SK-N-DZ (cell line): ENCODE measurements at places on chromosomes 11 and 22.
A peak's percentile ranks its signal among the peaks of the same experiment; 100 is the strongest.

DNA sequence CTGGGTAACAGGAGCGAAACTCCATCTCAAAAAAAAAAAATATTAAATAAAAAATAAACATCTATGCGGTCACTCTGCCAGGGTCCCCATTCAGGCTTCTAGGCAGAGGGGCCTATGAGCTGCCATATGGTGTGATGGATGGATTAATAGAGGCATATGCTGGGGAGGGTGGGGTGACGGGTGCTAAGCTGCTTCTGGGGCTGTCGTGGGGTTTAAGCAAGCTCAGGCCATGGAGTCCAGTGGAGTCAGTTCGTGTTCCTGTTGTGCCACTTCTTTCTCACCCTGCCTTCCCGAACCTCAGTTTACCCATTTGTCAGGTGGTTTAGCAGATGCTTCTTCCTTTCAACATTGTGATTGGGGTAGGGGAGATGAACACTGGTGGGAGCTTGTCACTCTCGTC, 9.0 kb upstream of the GRAMD4 start:
- no peak for DNase-seq

DNA sequence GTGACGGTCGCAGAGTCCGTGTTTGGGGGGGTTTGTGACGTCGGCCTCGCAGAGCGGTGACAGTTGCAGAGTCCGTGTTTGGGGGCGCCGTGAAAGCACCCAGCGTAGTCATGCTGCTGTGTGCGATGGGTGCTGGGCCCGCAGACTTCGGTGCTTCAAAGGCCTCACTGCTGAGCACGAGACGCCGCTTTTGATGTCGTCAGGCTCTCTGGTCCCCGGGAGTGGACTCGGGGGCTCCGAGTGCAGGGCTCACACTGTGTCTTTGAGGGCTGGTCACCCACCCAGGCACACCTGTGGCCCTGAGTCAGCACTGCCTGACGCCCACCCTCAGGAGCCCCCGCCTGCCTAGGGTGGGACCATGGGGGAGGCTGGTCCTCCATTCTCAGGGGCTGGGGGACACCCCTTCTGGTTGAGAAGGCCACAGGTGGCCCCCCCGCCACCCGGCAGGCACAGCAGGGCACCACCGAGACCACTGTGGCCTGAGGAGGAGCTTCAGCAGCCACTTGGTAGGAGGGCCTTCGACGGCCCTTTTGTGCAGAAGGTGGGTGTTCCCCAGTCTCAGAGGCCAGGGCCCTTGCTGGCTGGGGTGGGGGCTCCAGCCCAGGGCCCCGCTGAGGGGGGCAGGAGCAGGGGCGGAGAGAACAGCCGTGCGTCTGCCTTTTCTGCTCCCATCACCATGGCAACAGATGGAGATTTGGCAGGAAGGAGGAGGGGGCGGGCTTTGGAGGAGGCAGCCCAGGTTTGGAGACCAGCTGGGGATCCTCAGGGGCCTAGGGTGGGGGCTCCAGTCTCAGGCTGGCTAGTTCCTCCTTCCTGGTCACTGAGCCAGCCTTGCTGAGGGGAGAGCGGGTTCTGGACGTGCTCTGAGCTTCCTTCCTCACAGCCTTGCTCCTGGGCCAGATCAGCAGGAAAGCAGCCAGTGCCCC, 20.9 kb downstream of the BRSK2 start:
- DNase-seq = peak; percentile 57

DNA sequence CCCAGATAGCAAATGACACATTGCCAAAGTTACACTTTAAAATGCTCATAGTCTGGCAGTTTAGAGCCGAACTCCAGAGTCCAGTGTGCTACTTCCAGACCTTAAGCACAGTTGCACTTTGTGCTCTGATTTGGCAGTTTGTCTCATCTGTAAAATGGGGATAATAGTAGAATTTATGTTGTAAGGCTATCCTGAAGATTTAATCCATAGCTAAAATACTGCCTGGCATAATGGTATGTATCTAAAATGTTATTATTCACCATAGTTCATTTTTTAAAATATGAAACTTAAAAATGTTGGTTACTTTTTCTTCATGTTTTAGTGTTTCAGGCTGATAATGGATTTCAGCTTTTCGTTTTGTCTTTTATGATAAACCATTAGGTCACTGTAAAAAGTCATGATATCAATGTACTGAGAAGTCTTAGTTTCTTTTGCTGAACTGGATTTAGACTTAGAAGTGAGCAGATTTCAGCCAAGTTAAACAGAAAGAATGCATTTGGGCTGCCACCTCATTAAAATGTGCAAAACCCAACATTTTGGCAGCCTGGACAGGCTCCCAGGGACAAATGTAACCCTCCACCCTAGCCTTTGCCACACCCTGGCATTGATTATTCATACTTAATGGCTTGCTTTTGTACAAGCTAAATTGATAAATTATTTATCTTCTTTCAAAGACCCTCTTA, 933 bp downstream of the OLFML1 start:
- DNase-seq = no peak

- no peak for DNase-seq
Measured at GRCh38 chr11:108494182-108494581, 4.0 kb downstream of the POGLUT3 start.

- DNase-seq = no peak
Measured at GRCh38 chr11:17328871-17329494, 22.6 kb upstream of the NCR3LG1 start.

DNA sequence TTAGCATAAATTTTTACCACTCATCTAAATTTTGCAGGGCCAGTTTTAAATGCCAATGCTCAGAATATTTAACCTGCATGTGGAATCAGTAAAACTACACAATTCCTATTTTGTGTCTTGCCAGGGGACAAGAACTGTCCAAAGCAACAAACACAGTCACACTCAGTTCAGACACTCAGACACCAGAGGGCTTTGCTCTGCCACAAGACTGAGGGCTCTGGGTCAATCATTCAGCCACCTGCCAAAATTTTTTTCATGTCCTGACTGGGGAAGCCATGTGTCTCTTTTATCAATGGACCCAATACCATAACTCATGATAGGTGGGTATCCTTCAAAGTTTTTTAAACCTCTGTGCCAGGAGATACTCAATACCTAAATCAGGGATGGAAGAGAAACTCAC, 304.0 kb upstream of the ANO3 start:
- DNase-seq = no peak

DNA sequence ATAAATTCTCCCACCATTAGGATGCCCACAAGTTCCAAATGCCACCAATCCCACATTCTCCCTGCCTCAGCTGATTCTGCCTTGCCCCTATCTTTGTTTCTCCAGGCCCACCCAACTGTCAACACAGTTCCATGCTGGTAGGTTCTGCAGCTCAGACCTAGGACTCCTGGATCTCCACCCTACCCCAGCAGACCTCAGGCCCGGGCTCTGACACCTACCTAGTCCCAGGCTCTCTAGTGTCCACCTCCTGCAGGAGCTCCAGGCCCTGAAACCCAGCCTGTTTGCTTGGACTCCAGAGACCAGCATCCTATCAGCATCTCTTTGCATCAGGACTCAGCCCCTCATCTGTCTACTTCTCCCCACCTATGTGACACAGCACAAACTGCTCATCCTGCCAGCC, 86.5 kb downstream of the PDE2A start:
- no peak for DNase-seq

- DNase-seq = no peak
Measured at GRCh38 chr22:39114112-39114511, 17.1 kb downstream of the APOBEC3H start.

- no peak for DNase-seq
Measured at GRCh38 chr11:119091966-119092879, 7.5 kb downstream of the HMBS start.

GRCh38 chr11:64094463-64095260, 58.9 kb downstream of the FLRT1 start:
- no peak for DNase-seq

DNA sequence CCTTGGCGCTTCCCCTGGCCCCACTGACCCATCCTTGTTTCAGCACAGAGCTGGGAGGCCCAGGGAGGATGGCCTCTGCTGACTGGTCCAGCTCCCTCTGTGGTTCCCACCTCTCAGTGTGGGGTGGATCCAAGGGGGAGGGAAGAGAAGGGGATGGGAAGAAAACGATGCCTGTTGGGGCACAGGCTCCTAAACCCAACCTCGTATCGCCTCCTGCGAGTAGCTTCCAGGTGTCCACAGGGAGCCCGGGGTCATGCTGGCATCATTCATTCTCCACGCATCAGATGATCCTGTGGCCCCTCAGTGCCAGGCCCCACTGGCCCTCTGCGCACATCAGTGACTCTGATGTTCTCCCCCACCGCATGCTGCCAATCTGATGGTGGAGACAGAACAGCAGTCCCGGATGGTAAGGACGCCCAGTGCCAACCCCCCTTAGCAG, 5.1 kb downstream of the MYEOV start:
- DNase-seq = no peak
